ENCODE measurements at places on chromosomes 7 and 10. TPM values are rescaled to one million over a fixed set of nuclear protein-coding genes. Genes with fewer than 3 reads are reported as not detected.

DNA sequence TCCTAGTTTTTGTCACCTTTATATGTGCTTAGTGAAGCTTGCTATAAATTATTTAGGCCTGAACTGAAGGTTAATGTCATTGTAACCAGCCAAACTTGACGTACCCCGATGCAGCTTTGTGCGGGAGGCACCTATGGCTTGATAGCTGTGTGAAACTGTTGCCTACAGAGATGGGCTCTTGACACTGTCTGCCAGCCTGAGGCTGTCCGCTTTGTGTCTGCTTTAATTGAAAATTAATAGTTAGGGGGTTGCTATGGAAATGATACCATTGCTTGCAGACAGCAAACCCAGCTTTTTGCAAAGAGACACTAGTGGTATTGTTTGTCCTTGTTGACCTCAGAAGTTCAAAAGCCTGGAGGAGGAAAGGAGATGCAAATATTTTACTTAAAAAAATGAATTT is 2.1 kb upstream of the FOXP2 start:
- no peak for DNase-seq

GRCh38 chr7:147071536-147071935 is 954.9 kb downstream of the CNTNAP2 start:
- DNase-seq, result no peak

DNA sequence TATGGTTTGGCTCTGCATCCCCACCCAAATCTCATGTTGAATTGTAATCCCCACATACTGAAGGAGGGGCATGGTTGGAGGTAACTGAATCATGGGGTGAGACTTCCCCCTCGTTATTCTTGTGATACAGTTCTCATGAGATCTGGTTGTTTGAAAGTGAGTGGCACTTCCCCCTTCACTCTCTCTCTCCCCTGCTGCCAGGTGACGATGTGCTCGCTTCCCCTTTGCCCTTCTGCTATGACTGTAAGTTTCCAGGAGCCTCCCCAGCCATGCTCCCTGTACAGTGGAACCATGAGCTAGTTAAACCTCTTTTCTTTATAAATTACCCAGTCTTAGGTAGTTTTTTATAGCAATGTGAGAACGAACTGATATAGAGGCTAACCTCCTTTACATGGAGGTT is 16.6 kb downstream of the PLPP4 start:
- DNase-seq, result no peak

DNA sequence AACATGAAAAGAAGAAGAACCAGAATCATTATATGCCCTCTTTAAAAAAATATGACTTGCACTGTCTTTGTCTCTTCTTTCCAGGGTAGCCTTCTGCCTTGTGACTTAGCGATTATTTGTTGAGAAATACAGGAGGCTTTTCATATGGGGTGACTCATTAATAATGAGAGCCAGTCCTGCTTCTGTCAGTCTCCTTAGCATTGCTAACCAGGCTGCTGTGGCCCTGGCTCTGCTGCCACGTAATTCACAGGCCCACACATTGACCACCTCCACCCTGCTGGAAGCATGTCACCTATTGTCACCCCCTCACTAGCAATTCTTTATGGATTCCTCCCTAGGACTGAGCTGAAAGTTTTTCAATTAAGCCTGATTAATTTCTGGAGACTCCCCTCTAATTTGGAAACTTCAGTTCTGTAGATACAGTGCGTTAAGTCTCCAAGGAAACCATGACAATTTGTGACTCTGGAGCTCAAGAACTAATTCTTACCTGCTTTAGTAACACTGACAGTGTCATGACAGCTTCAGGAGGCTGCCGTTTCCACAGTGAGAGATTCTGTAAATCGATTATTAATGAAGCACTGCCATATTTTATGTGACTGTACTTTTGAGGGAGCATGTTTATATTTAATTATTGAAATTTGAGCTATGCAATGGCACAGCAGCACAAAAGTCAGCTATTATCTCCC is 267.9 kb upstream of the SP8 start:
- no peak for DNase-seq

- peak; percentile 77 for DNase-seq
Measured at GRCh38 chr7:5629941-5630340, 151.5 kb downstream of the RNF216 start.

Gene PAX4
- not detected for total RNA-seq

Gene SYNPO2L
- total RNA-seq, result not detected

Gene PPP1R17
- total RNA-seq, result not detected

Measured in dermis blood vessel endothelial cell (primary cell).